ENCODE measurements at places on chromosomes 3 and 15.

DNA sequence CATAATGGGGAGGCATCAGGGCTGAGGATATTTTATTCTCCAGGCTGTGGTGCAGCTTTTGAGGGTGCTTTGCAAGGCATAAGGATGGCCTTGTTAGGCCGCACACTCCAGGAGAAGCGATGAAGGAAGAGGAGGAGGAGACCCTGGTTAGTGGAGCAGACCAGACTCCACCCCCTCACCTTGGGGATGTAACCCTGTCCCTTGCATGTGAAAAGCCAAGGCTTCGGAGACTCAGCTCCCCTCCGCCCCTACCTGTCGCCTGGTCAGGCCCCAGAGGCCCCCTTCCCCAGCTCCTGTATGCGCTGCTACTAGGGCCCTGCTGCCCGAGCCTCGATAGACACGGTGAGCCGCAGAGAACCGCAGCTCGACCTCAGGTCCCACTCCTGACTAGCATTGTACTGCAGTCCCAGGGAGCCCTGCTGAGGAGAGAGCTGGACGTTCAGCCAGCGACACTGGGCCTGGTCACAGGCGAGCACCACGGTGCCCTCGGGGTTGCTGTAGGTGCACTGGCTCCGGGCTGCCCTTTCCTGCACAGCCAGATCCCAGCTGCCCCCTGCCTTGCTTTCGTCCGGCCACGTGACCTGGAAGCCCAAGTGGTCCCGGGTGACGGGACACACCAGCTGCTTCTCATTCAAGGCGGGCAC lies 10.2 kb downstream of the CPN2 start:
- DNase-seq, result no peak

DNA sequence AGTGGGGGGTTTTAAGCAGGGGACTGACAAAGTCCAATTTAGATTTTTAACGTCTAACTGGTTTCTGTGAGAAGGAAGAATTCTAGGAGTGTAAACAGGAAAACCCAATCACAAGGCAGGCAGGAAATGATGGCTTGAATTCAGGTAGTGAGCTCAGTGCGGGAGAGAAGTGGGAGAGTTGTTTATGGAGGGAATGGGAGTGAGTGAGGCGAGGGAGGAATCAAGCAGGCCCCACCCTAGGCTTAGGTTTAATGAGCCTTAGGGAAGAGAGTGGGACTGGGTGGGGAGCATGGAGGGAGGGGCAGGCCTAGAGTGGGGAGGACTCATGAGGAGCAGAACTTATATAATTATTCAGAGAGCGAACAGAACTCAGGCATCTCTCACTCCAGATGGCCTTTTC lies 17.9 kb downstream of the VIPR1 start:
- no peak for DNase-seq

DNA sequence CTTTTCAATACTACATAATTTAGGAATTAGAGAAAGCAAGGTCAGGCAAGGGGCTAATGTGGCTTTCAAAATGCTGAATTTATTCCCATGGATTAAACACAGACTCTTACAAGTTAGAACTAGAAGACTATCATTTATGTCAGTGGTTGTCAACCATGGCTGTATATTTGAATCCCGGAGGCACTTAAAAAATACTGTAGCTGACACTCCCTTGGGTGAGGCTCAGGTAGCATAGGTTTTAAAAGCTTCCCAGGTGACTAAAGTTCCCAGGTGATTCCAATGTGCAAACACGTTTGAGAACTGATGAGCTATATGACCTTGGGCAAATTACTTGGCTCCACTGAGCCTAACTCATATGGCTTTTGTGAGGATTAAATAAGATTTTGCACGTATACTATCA lies 29.6 kb downstream of the AAGAB start:
- DNase-seq, result no peak

DNA sequence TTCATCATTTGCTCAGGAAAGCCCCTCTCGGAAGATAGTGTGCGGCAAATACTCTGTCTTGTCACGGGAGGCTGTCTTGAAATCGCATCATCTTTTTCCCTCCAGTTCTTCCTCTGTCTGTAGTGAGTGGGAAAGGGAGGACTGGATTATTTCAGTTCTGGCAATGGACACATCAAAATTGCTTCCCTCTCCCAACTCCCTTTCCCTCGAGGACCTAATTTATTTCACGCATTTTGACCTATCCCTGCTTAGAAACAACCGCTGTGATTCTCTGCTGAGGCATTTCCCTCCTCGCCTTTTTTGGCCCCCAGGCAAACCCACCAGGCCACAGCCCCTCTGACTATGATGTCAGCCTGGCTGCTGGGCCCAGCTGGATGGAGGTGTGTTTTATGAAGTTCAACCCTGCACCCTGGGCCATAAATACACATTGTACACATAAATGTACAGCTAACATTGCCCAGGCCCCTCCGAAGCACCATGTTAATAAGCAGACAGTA lies 138.7 kb upstream of the LRTM1 start:
- DNase-seq, result no peak

- DNase-seq, result no peak
These were observed 148.9 kb upstream of the ABI3BP start for GRCh38 chr3:101142160-101142559.

- DNase-seq, result no peak
These were observed 804.1 kb upstream of the LMCD1 start for GRCh38 chr3:7697548-7697947.

- no peak for DNase-seq
These were observed 61.9 kb downstream of the TRPM7 start for GRCh38 chr15:50624616-50625168.

DNA sequence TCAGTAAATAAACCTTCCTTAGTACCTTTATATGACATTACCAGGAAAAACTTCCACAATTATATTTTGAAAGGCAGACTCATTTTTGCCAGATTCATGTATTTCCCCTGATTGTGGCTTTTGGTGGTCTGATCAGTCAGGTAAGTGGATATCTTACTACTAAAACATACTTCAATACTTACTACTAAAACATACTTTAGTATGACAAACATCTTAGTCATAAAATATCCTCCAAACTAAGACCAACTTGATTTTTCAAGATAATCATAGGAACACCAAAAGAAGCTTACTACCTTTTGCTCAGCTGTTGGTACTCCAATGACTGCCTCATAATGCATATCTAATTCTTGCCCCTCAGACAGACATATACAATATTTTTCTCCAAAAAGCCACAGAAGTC lies 9.3 kb downstream of the TJP1 start:
- DNase-seq, result no peak

- DNase-seq, result no peak
These were observed 155.0 kb upstream of the HES1 start for GRCh38 chr3:193980905-193981304.

DNA sequence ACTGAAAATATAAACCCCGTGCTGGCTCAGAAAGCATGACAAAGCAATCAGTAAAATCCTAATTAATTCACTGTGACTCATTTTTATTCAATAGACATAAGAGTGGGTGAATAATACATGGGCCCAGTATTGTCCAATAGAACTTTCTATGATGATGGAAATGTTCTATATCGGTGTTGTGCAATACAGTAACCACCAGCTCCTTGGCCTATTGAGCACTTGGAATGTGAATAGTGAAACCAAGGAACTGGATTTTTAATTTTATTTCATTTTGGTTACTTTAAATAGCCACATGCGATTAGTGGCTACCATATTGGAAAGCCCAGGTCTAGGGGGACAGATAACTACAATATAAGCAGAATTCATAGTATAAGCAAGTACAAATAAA lies 69.8 kb upstream of the PPP2R3A start:
- DNase-seq, result no peak

- no peak for DNase-seq
These were observed 17.4 kb upstream of the KCNMB2 start for GRCh38 chr3:178518660-178519396.

- DNase-seq, result no peak
These were observed 18.3 kb upstream of the MYH15 start for GRCh38 chr3:108528459-108529252.

- DNase-seq, result no peak
These were observed 14.4 kb upstream of the C3orf80 start for GRCh38 chr3:160210799-160211221.

- no peak for DNase-seq
These were observed 11.7 kb downstream of the ABHD2 start for GRCh38 chr15:89099968-89100367.

DNA sequence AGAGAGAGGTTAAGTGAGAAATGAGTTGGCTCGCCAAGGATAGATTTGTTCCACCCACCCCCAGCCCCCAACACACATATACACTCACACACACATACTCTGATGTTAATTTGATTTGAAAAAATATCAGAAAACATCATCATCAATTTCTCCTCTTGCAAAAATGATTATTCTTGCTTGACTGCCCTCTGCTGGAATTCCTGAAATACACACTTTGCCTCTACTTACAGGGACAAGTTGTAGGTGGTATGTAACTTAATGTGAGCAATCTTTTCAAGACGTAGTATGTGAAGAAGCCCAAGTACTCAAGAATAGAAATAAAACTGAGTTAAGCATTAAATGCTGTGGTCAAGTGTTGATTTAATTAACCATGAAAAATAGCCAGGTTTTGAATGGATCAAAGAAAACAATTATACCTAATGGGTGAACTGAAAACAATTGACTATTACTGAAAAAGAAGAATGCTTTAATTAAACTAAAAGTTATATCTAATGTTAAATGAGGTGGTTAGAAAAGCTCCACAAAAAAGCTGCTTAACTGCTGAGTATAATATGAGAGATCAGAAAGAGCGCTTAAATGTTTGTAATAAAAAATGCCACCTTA lies 46.6 kb upstream of the MDFIC2 start:
- DNase-seq, result no peak

DNA sequence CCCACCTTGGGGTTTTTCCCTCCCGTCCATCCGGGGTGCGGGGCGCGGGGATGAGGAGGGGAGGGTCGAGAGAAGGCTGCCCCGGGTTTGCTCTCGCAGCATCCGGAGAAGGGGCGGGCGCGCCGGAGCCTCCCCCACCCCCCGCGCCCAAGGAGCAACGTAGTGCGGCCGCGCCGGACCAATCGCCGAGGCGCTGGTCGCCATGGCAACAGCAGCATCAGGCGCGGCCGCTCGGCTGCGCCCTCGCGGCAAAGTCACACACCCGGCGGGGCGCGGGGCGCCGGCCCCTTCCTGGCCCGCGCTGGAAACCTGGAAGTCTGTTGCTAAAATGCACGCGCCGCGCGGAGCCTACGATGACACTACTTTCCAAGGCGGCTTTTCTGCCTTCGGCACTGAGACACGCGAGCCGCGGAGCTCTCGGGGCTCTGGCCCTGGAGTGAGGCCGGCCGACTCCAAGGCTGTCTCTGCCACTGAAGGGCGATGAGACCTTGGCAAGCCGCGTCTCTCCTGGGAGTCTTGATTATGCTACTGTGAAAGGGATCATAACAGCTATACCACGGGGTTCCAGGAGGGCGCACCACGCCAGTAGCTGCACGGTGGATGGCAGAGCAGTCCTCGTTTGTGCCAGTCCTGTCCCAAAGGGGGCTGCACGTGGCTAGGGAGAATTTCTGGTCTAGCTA lies at the start of gene IQSEC1:
TSS of gene IQSEC1 (minus strand) at position 104 of the 680 bp plus-strand sequence. CDS start 415 bp downstream, outside the sequence.
- DNase-seq, result peak; percentile 91

DNA sequence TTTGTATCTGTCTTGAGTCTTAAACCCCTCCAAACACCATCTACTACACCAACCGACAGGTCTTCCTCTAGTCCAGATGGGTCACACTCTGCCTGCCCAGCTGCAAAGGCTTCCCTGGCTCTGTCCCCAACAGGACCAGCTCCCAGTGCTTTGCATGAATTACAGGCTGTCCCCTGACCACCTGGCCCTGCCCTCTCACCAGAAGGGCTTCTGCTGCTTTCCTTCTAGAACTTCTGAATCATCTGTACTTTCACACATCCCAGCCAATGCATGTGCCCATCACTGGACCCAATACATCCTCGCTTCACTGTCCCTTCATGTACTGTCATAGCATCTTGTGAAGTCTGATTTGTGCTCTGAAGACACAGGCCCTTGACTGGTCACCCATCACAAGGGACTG lies 53.6 kb downstream of the HOMER2 start:
- no peak for DNase-seq

DNA sequence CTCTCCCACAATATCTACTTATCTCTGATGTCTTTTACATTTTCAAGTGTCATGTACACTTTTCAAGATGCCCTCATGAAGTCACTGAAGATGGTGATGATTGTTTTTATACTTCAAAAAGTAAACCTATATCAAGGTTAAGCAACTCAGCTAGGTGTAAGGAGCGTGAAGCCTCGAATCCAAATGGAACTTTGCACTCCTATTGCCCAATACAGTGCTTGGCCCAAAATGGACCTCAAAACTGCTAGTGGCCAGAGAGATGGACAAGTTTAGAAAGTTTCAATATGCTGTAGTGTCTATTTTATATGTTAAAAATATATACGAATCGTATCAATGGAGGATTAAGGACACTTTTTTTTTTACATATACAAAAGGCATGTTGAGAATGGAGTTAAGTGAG lies 167.7 kb downstream of the CHL1 start:
- no peak for DNase-seq

- no peak for DNase-seq
These were observed 73.1 kb upstream of the TNFSF10 start for GRCh38 chr3:172596394-172596706.

DNA sequence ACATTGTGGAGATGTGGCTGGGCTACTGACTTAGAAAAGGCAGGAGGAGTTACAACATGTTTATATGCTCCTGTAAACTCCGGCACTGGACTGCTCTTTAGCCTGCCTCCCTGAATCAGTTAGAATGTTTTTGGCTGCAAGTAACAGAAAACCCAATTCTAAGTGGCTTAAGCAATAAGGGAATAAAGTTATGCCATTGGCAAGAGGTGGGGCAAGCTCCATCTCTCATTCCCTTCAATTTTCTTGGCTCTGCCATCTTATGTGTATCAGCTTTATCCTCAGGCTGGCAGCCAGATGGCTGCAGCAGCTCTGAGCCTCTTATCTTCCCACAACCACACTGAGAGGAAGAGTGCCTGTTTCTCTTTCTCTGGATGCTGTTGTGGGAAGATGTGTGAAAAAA lies 22.4 kb upstream of the MEIS2 start:
- no peak for DNase-seq

- DNase-seq, result no peak
These were observed 445.1 kb upstream of the RBMS3 start for GRCh38 chr3:28835751-28836150.

- DNase-seq, result no peak
These were observed 26.0 kb upstream of the CMC1 start for GRCh38 chr3:28215407-28215806.

DNA sequence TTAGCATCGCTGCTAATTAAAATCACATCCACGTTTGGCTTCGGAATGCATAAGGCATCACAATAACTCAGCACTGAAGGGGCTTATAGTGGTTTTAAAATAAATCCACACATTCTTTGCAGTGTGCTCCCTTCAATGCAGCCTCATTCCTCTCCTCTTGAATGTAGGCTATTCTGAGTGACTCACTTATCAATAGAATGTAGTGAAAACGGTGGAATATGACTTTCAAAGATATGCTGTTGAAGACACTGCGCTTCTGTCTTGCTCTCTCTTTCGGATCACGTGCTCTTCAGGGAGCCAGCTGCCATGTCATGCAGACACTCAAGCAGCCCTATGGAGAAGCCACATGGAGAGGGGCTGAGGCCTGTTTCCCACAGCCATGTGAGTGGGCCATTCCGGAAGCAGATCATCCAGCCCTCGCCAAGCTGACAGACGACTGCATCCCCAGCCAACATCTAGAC lies 87.4 kb downstream of the CRYGS start:
- no peak for DNase-seq

GRCh38 chr3:65039754-65040210 lies 352.0 kb upstream of the ADAMTS9 start:
- no peak for DNase-seq

GRCh38 chr3:112857526-112857925 lies 10.9 kb upstream of the CD200R1L start:
- DNase-seq, result no peak

GRCh38 chr15:65939901-65940617 lies 70.8 kb downstream of the RAB11A start:
- no peak for DNase-seq

Measured in activated effector memory CD4-positive, alpha-beta T cell treated with anti-CD3 and anti-CD28 coated beads, Interleukin-2, amount 50 U/mL, for 16 hours (primary cell).